ENCODE measurements at places on chromosomes 6 and 20.

- no peak for DNase-seq
These were observed 23.5 kb downstream of the PLEKHG1 start for GRCh38 chr6:150622941-150623874.

- no peak for DNase-seq
These were observed 18.8 kb downstream of the TMX4 start for GRCh38 chr20:8000796-8001195.

DNA sequence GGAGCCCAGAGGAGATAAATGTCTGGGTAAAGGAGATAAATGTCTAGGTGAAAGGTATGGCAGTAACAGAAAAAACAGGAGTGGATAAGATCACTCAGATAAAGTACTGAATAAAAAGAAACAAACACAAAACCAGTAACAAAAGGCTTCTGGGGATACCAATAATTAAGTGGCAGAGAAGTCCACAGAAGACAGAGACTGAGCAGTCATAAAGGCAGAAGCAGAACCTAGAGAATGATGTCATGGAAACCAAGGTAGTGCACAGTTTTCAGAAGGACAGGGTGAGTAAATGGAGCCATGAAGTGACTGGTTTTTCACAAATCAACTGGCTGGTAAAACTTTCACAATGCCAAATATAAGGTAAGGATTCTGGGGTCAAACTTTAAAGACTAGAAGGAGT is 80.9 kb upstream of the PLN start:
- no peak for DNase-seq

GRCh38 chr6:16766836-16767745 is 5.8 kb upstream of the ATXN1 start:
- no peak for DNase-seq

DNA sequence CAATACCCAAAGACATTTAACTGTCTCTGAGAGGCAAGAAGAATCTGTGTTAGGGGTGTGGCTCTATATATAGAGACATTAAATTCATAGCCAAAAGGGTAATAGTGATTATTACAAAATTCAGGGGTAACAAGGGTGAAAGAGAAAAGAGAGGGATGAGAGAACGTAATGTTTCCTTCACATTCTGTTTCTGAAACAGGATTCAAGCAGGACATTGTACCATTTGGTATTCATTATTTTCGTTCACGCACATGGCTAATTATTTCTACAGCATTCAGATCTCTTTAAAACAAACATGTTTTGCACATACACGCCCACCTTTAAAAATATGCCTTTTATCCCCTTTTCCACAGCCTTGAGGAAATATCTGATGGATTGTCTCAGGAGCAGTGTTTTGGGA is 122.7 kb downstream of the GMPR start:
- no peak for DNase-seq

- DNase-seq, result no peak
These were observed 1608.8 kb downstream of the GRIK2 start for GRCh38 chr6:103002282-103002681.

Measured in upper lobe of right lung (tissue), 1 donor.